ENCODE measurements at places on chromosomes 5 and 9.

- DNase-seq = no peak
These were observed 196.4 kb downstream of the EFNA5 start for GRCh38 chr5:107474361-107474715.

DNA sequence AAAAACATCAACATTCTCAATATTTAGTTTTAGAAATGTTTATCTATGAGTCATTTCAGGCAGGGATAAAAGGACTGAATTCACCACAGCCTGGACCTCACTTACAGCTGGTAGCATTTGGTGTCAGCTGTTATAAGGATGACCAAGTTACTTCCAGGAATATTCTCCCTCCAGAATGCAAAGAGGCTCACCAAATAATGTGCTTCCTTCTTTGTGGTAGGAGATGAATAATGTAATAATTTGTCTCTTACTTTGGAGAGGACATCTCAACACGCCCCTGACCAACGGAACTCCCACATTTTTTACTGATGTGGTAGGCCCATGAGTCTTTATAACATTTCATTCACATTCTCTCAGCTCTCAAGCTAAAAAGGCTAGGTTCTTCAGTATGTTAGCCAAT, 825.9 kb upstream of the GRAMD2B start:
- DNase-seq = no peak

DNA sequence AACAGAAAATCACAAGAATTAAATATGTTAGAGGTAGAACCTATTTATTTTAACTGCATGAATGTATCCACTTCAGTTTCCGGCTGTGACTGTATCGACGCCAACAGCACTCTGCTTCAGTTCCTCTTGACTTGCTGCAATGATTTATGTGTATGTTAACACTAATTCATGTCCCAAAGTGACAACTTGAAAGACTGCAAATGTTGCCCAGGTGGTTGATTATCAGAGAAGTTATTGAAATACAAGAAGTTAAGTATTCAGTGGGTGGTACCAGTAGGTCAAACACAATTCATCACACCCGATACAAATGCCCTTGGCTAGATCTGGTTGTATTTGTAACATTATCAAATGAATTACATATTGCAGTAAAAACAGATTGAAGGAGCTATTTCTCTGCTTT, 622.7 kb upstream of the CDH18 start:
- DNase-seq = no peak

DNA sequence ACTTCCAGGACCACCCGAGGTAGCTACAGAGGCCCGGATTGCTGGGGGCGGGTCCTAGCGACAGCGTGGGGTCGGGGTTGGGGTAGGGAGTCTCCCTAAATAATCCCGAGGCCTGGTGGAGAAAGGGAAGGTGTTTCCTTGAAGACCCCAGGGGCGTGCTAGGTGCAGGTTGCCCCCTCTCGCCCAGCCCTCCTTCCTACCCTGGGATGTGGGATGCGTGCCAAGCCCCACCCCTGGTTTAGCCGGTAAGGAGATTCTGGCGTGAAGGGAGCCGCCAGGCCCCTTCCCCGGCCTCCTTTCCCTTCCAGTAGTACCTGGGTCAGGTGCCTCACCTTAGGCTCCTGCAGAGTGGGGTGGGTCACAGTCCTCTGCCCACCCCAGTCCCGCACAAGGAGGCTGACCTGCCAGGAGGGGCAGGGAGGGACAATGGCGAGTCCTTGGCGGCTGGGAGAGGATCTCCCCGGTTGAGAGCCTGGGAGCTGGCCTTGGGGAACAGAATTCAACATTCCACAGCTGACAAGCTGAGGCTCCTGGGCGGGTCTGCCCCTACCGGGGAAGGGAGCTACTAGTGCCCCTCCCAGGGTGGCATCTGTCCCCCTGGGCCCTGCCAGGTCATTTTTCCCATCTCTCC, 674 bp downstream of the TSPAN17 start:
- DNase-seq = peak; percentile 47

DNA sequence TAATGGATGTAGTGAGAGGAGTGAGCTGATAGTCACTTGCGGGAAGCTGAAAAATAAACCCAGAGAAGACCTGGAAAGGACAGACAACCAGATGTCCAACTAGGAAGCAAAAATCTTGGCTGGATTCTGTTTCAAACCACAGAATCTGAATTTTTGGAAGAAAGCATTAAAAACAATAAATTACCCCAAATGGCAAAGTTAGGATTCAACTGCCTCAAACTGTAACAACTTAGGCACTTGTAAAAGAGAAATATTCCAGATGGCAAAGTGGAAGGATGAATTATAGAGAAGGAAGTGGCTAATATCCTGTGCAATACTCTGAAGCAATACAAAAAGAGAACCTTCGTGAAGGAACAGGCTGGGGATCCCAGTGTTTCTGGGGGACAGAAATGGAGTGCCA, 46.8 kb upstream of the SLIT3 start:
- DNase-seq = no peak

- DNase-seq = no peak
These were observed 11.4 kb upstream of the GRIN1 start for GRCh38 chr9:137127301-137128157.

- DNase-seq = no peak
These were observed 195.5 kb downstream of the FRMD3 start for GRCh38 chr9:83342731-83343130.

GRCh38 chr5:84487963-84488362, 103.3 kb upstream of the EDIL3 start:
- no peak for DNase-seq

DNA sequence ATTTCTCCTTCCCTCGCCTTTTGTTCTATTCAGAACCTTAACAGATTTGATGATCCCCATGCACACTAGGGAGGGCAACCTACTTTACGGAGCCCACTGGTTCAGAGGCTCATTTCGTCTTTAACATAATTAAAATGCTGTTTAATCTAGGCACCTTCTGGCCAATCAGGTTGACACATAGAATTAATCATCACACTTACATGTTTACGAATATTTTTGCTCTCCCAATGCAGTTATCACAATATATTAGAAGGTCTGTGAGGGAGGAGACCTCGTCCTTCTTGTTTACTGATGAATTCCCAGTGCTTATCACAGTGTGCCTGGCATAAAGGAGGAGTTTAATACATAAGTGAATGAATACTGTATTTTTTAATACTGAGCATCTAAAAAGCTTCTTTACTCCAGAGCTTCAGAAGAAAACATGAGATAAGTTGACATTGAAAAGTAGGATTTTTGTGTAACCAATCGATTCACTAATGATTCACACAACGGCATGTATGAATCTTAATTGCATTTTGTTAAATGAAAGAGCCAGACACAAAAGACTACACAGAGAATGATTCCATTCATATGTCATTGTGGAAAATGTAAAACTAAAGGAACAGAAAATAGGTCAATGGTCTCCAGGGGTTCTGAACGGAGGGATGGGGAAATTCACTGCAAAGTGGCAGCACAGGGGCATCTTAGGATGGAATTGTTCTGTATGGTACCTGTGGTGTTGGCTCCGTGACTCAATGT, 78.6 kb upstream of the VCAN start:
- DNase-seq = no peak

GRCh38 chr5:124725040-124725434, 21.4 kb downstream of the ZNF608 start:
- DNase-seq = peak; percentile 37
